ENCODE measurements at places on chromosomes 12 and 14.

- no peak for DNase-seq
Measured at GRCh38 chr12:22765421-22766130, 140.6 kb downstream of the ETNK1 start.

DNA sequence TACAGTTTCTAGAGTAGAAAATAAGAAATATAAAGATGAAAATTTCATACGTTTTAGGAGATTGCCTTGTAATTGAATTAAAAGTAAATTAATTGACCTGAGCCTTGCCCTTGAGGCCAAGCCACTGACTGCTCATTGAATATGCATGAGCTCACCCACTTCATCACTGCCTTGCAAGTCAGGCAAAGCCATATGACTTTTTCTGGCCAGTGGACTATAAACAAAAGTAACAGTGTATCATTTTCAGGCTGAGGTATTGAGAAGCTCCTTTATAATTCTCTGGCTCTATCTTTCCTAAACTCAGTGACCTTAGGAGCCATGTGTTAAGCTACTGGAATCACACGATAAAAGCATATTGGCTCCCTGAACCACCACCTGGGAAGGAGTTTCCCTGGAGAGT is 369.3 kb downstream of the NUAK1 start:
- no peak for DNase-seq

GRCh38 chr14:100586153-100586402 is 1.1 kb downstream of the BEGAIN start:
- no peak for DNase-seq

- no peak for DNase-seq
Measured at GRCh38 chr12:57044889-57045288, 5.0 kb downstream of the MYO1A start.

DNA sequence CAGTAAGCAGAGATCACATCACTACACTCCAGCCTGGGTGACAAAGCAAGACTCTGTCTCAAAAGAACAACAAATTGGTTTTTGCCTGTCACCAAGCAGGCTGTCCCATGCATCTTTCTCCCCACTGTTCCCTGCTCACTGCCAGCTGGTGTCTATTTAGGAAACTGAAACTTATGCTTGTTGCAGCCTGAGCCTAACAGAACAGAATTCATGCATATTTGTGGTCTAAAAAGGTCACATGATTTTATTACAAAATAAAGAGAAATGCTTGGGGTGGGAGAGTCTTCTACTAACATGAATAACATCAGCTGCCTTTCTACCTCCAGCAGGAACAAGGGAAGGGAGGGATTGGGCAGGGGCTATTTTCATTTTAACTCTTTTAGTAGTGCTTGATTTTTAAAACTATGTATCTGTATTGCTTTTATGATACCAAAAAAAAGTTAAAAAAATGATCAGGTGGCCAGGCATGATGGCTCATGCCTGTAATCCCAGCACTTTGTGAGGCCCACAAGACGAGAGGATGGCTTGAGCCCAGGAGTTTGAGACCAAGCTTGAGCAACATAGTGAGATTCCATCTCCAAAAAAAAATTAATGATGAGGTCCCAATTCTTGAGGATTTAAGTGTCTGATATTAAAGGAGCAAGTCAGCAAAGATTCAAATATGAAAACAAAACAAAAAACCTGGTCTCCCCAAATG is 923 bp downstream of the STAT2 start:
- DNase-seq = no peak

GRCh38 chr12:18658179-18658578 is 79.6 kb downstream of the PLCZ1 start:
- no peak for DNase-seq

- DNase-seq = no peak
Measured at GRCh38 chr12:5295996-5296395, 135.9 kb upstream of the NTF3 start.

DNA sequence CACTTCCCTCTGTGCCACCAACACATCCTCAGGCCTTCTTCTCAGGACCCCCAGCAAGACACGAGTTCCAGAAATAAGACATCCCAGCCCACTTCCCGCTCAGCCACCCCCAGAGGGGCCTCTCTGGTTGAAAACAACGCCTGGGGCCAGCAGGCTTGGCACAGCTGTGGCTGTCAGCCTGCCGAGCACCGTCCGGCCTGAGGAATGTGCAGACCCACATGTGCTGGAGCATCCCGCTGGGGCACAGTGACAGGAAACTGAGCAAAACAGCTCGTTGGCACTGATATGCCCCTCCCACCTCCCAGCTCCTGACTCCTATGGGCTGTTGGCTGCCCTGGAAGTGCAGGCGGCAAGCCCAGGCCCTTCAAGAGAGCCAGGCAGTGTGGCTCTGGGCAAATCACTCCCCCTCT is 1.4 kb downstream of the SYNE3 start:
- DNase-seq = no peak

GRCh38 chr12:54993181-54993835 is 8.7 kb upstream of the TESPA1 start:
- DNase-seq = no peak

DNA sequence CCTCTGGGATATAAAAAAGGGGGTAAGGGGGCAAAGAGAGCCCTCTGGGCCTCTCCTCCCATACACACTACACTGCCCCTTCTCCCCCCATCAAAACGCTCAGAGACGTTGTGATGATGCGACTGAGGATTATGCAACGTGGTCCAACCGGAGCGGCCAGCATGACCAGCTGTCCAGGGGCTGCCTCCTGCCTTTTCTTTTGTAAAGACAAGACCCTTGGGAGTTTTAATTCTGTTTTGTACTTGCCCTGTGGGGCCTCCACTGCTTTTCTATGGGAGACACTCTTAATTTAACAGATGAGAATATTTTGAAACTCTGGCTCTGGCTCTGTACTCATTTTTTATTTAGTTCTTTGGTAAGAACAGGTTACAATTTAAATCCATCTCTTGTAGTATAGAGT is 7.2 kb downstream of the MBD6 start:
- no peak for DNase-seq

All from activated effector memory CD4-positive, alpha-beta T cell treated with Interleukin-2 at 50 U/mL for 16 hours (primary cell).